ENCODE measurements at places on chromosomes 7 and 10. TPM values are rescaled to one million over a fixed set of nuclear protein-coding genes. Genes with fewer than 3 reads are reported as not detected.

GRCh38 chr7:44269417-44269816 is 56.0 kb downstream of the CAMK2B start:
- no peak for DNase-seq

DNA sequence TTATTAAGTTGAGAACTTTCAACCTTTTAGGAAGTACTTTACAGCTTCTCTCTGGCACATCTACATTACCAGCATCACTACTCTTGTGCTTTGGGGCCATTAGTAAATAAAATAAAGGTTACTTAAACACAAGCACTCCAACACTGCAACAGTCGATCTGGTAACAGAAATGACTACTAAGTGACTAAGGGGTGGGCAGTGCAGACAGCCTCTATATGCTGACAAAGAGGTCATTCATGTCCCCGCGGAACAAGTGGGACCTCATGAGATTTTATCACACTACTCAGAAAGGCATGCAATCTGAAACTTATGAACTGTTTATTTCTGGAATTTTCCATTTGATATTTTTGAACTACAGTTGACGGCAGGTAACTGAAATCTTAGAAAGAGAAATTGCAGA is 111.3 kb upstream of the DNAJB12 start:
- no peak for DNase-seq

GRCh38 chr7:32577421-32577820 is 82.1 kb downstream of the AVL9 start:
- no peak for DNase-seq

DNA sequence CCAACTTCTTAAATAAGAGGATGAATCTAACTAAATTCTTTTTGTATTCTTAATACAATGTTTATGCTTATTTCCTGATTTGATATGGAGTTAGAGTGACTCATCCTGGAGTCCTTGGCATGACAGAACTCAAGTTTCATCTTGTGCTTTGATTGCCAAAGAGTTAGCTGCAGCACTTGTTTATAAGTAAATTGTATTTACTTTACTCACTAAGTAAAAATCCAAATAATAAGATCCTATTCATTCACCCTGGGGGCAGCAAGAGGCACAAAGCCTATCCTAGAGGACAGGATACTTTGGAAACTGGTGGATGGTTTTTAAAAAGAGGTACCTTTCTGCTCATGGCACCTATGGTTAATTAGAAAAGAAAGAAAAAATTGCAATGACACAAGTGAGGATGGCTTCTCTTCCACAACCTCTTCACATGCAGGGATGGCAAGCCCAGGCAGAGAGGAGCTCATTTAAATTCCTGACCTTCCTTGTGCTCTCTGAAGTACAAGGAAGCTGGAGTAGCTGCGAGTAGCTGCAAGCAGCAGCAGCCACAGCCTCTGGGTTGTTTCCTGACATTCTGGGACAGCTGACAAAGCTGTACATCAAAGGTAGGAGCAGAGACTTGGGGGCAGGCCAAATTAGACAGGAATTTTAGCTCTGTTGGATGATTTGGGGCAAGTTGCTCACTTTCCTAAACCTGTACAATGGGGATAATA is 28.5 kb upstream of the CROT start:
- DNase-seq, result no peak

- DNase-seq, result no peak
Observed at GRCh38 chr10:101856626-101857025, 13.0 kb upstream of the KCNIP2 start.

- peak; percentile 54 for DNase-seq
Observed at GRCh38 chr10:133134411-133135115, 25.5 kb upstream of the KNDC1 start.

GRCh38 chr10:26951650-26952049 is 90.9 kb upstream of the ABI1 start:
- DNase-seq, result no peak

GRCh38 chr10:101070098-101070497 is 8.3 kb downstream of the KAZALD1 start:
- DNase-seq, result peak; percentile 38

- no peak for DNase-seq
Observed at GRCh38 chr7:35277359-35277758, 23.5 kb upstream of the TBX20 start.

DNA sequence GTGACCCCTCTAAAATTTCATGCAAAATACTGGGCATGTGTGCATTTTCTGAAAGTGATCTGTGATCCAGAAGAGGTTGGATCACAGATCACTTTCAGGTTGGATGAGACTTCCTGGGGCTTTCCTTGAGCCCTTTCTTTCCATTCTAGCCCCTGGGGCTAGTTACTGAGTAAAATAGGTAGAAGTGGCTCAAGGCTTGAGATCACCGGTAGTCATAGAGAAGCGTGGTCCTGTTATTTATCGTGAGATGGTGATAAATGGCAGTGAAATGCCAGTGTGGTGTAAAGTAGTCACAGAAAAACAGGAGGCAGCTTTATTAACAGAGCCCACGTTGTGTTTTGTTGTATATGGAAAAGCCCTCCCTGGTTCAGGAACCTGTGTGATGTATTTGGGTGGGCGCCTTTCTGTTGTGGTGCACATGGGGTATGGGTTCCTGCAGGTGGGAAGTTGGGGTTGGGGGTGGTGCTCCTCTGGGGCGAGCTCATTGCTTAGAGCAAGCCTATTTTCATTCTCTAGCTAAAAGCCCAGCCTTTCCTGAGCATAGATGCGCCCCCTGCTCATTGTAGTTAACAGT is 34.0 kb upstream of the SH2D4B start:
- DNase-seq, result no peak

- DNase-seq, result peak; percentile 76
Observed at GRCh38 chr7:157613575-157614322, 276.9 kb downstream of the DNAJB6 start.

GRCh38 chr7:94971051-94971867 is 63.9 kb downstream of the PPP1R9A start:
- DNase-seq, result no peak

DNA sequence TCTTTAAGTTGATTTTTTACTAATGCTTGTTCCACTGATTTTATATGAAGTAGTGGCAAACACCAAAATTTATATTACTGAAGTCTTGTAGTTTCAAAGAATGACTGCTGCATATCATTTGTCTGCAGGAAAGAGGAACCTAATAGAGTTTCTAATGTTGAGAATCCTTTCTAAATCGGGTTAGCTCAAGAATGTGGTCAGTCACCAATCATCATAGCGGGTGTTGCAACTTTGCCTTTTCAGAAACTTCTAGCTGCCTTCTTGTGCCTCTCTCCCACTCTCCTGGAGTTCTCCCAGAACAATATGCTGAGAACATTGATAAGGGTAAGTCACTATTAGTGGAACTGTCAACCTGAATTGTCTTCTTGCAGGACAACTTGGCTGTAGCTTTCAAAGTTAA is 524.8 kb upstream of the SORCS1 start:
- no peak for DNase-seq

- peak; percentile 95 for DNase-seq
Observed at GRCh38 chr7:128352153-128352537, 8.4 kb upstream of the RBM28 start.

- DNase-seq, result peak; percentile 80
Observed at GRCh38 chr7:71132377-71133231, 660 bp downstream of the GALNT17 start.

DNA sequence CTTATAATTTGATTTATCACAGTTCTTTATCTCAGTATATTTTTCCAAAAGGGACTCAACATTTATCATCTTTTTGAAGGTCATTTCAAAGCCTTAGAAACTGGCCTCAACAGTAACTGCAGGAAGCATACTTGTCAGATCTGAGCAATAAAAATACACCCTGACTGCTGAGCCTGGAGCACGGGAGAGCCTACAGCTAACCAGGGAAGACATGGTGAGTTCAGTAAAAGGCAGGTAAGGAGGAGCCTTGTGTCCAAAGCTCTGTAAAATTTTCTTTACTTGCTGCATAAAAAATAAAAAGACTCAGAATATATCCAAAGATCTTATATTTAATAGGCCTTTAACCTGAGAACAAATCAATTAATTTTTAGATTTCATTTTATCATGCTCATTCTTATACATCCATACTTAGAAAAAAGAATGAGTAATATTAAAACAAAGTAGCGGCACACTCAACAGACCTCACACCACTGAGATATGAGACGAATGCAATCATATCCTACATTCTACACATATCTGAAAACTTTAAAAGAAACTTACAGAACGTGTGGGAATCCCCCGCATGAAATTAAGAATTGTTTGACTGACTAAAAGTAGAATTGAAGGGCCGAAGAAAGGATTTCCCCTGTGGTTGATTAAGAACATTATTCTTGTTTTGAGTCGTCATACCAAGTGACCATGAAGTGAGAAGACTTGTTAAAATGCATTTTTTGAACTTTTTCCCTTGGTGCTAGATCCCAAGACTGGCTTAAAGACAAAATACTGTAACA is 296.4 kb upstream of the MKLN1 start:
- no peak for DNase-seq

DNA sequence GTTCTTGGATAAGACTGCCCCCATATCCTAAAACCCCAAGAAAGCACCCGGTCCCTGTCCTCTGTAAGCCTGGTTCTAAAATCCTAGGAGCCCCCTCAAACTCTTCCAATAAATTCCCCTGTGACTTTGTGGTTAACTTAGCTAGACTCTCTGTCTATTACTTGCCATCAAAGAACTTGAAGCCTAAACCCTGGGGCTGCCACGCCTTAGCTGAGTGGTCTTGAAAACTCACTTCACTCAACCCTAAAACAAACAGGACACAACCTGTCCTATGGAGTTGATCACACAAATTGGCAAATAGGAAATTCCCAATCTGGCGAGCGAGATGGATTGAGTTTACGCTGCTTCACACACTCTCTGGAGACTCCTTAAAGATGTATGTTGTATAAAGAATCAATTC is 191.4 kb upstream of the SVIL start:
- DNase-seq, result no peak

DNA sequence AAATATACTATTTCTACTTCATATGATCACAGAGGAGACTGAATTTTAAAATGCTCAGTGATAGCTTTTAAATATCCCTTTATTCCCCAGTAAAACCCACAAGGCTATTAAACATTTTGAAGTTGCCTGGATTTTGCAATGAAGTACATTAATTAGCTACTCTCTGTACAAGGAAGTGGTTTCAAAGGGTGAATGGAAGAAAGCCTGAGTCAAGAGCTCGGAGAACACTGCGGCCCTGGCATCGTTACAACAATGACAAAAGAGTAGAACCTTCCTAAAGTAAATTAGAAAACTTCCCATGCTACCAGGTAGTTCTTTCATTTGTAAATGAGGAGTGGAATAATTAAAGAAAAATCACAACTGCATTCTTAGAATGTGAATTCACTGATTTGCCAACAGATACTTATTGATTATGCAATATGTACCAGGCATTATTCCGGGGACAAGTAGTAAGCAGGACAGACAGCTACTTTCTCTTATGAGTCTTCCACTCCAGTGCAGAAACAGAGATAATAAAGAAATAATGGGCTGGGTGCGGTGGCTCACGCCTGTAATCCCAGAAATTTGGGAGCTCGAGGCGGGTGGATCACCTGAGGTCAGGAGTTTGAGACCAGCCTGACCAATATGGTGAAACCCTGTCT is 63.0 kb downstream of the ZNF22 start:
- DNase-seq, result no peak

DNA sequence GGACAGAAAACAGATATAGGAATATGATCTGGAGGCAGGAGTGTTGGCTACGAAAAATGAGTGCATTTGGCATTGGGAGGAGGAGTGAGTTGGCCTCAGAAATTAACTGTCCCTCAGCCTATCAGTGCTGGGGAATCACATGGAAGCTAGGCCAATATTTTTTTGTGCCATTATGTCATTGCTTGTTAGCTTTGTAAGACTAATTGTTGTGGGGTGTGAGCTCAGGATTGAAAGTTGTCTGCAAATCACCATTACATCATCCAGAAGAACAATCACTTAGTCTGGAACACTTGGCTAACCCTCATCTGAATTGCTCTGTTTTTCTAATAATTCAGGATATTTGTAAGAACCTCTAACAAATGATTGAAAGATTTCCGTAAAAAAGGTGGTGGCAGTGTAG is 45.2 kb upstream of the SEMA3D start:
- DNase-seq, result no peak

DNA sequence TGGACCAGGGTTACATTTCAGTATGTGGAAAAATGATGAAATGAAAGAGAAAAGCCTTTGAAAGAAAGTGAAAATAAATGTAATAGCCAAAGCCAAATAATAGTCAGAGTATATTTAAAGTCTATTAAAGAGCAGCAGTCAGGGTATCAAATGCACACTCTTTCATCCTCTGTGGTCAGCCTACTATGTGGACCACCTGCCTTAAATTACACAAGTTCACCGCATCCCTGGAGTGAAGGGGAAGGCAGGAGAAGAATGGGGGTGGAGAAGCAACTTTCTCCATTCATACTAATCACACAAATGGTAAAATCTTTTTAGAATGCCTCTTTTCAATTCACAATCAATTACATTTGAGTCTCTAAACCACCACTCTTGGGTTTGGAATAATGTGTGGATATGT is 16.0 kb downstream of the TWIST1 start:
- DNase-seq, result no peak

DNA sequence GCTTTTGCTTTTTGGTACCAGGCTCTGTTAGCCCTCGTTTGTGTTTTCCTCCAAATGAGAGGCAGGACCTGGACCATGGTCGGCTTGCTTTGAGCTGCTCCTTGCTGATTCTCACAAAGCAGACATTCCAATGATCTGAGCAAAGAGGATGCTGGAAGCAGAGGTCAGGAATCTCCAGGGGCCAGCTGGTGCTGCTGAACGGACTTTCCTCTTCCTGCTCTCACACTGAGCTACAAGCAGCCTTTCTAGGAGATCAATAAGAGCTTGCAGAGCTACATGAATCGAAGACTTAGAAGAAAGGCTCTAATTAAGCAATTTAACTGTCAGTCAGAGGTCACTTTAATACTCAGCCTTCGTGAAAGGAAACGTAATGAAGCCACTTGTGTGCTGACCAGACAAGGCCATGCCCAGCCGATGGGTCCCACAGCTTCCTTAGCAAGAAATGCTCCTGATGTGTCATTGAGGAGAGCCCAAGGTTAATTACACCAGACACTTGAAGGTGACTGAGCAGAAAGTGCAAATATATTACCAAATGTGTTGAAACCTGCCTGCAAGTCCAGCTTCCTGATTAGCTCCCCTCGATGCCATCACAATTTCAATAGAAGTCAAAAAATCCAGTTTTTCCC is 151.3 kb upstream of the RSU1 start:
- peak; percentile 46 for DNase-seq

- DNase-seq, result no peak
Observed at GRCh38 chr10:83545901-83546391, 593.4 kb upstream of the GHITM start.

The FKBP9 gene
- total RNA-seq, result 17.4 TPM

The CDC14C gene
- 0.07 TPM for total RNA-seq

The CABCOCO1 gene
- not detected for total RNA-seq

The CRPPA gene
- 0.30 TPM for total RNA-seq

The ASB10 gene
- total RNA-seq, result not detected

The ERCC6 gene
- 5.4 TPM for total RNA-seq

The FAM24B gene
- total RNA-seq, result 0.85 TPM
